CD8-positive, alpha-beta memory T cell (primary cell): ENCODE measurements at places on chromosomes 12 and 14. TPM values are rescaled to one million over a fixed set of nuclear protein-coding genes. Genes with fewer than 3 reads are reported as not detected.

DNA sequence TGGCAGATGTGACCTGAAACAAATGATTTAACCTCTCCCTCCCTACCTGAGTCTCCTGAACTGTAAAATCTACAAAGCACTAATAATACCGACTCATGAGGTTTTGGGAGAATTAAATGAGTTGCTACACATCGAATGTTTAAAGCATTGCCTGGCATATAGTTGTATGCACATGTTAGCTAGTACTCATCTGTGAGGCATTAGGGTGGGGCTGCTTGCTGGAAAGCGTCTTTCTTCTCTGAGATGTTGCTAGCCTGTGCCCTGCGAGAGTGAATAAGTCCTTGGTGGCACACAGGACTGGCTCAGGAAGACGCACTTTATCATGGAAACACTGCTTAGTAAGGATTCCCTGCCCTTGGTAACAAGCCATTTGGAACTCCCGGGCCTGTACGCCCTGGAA is 6.1 kb downstream of the RAPGEF3 start:
- no peak overlapping the region for H3K27ac ChIP-seq
- H3K27me3 ChIP-seq: peaks cover 2% of the 10 kb centered on the region
- no peak overlapping the region for H3K4me3 ChIP-seq
- no peaks in the 10 kb centered on the region for H3K4me1 ChIP-seq
- no peak for DNase-seq
- H3K36me3 ChIP-seq: no peaks in the 10 kb centered on the region

DNA sequence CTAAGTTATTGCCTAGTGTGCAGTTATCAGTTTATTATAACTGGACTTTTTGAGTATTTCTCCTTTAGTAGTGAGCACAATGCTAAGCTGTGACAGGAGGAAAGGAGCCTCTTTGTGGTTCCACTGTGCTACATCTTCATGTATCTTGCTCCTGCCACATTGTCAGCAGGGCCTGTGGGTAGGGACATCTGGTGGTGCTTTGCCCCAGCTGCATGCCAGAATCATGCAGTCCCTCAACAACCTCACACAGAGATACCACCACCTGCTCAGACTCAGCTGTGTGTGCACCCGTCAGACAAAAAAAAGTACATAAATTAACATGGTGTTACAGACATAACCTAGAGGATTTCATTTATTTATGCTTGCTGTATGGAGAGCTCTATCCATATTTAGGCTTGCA is 51.1 kb downstream of the MIS18BP1 start:
- no peak for DNase-seq
- no peak overlapping the region for H3K4me3 ChIP-seq
- peaks cover 3% of the 10 kb centered on the region for H3K36me3 ChIP-seq
- H3K27ac ChIP-seq: no peak overlapping the region

DNA sequence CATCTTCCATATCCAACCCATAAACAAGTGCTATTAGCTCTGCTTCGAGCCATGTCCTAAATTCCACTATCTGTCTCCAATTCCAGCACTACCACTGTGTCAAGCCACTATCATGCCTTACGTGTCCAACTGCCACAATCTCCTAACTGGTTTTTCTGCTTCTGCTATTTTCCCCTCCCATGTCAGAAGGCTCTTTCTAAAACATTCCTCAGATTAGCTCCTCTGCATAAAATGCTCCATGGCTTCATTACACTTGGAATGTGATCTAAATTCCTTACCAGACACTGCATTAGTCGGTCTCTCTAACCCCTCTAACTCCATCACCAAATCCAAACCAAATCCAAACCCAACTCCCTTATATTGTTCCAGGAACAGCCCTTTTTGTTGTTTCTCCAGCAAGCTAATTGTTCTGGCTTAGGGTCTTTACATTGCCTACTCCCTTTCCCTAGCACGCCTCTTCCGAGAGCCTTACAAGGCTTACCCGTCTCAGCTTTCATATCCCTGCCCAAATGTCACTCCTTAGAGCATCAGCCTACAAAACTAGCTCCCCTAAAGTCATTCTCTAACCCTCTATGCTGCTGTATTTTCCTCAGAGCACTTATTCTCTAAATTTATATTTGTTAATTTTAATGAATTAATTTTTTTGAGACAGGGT is 139.7 kb downstream of the HELB start:
- DNase-seq: no peak
- H3K4me3 ChIP-seq: no peak overlapping the region
- H3K27me3 ChIP-seq: no peaks in the 10 kb centered on the region
- no peaks in the 10 kb centered on the region for H3K36me3 ChIP-seq
- no peaks in the 10 kb centered on the region for H3K4me1 ChIP-seq

MYF6 gene
- total RNA-seq: not detected

RACGAP1 gene
- 79.3 TPM for total RNA-seq

PMCH gene
- total RNA-seq: 2.1 TPM

NEUROD4 gene
- not detected for total RNA-seq
